Brain (organoid and tissue), 16 donors: ENCODE measurements at places on chromosomes 2 and 18.

GRCh38 chr2:60148716-60149115, 404.7 kb downstream of the BCL11A start:
- no peak for DNase-seq

GRCh38 chr2:219438453-219438852, 3.8 kb downstream of the SPEG start:
- DNase-seq: no peak

DNA sequence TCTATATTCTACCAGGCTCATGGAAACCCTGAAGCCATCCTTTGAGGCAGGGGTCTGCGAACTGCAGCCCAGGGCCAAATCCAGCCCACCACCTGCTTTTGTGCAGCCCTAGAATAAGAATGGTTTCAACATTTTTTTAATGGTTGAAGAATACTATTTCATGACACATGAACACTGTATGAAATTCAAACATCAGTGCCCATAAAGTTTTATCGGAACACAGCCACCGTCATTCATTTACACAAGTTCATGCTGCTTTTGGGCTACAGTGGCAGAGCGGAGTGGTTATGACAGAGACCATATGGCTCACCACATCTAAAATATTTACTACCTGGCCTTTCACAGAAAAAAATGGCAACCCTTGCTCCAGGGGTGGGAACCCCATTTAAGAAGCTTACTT, 124.2 kb upstream of the EPAS1 start:
- no peak for DNase-seq

- DNase-seq: no peak
Observed at GRCh38 chr2:95312543-95313201, 15.5 kb downstream of the KCNIP3 start.

DNA sequence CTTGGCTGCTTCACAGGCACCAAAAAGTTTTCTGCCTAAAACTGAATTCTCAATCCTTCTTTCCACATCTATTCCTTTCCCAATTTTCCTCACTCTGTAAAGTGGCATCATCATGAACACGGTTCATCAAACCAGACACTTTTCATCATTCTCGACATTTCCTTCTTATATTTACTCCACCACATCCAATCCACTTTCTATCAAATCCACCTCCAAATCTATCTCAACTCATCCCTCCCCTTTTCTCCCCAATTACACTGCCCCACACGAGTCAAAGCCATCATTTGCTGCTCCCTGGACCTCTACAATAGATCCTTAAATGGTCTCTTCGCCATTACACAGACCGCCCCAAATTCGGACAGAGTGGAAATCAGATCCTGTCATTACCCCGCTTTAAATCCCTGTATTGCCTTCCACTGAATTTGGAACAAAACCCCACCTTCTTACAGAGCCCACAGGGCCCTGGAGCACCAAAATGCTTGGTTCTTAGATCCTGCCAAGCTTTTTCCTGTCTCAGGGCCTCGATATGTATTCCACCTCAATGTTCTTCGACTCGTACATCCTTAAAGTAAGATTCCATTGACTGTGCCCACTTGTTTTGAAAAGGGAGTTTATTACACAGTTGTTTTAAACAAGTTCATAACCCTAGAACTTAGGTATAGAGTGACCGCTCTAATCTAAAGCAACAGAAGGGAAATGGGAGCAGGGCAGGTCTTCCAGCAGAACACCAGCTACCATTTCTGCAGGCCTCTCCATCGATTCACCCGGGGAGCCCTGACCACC, 856 bp downstream of the ACAA2 start:
- DNase-seq: peak; percentile 55

- no peak for DNase-seq
Observed at GRCh38 chr2:112152476-112153178, 14.4 kb downstream of the FBLN7 start.

GRCh38 chr2:23659773-23660172, 267.1 kb downstream of the ATAD2B start:
- DNase-seq: no peak

GRCh38 chr2:191878548-191879279, 31.8 kb upstream of the CAVIN2 start:
- no peak for DNase-seq

GRCh38 chr18:62588217-62588616, 65.4 kb downstream of the ZCCHC2 start:
- no peak for DNase-seq

DNA sequence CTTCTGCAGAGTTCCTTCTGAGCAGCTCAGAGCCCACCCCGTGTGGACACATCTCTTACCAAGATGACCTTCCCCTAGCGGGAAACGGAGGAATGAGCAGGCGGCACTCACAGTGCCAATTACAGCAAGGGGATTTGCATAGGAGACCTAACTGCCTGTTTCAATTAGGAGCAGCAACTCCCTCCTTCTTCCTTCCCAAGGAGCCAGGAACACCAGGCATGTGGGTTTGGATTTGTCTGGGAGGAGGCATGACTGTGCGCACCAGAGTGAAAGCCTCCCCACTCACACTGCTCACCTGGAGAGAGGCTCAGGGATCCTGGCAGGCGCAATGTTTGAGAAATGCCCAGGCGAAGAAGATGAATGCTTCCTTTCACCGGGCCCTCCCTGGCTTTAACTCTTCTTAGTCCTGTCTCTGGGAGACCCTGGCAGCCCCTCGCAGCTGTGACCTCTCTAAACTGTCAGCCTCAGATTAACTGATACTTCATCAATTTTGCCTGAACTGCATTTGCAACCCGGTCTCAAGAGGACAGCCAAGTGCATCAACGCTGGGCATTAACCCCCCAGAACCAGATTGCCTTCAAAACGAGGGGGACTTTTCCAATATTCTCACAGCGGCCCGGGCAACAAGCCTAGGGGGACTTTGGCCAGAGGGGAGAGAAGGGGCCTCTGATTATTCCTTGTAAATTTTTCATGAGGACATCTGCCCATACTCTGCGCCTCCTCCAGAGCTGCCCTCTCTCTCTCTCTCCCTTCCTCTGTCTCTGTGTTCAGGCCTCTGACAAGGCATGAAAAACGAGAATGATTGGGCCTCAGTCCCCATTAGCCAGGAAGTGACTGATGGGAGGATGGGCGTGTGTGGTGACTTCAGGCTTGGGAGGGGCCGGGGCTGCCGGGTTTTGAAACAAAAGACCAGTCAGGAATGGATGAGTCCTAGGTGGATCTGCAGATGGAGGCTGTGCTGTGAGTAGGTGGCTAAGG, 93.8 kb downstream of the CMPK2 start:
- DNase-seq: peak; percentile 95

- peak; percentile 42 for DNase-seq
Observed at GRCh38 chr2:195531754-195532153, 125.3 kb upstream of the SLC39A10 start.

- DNase-seq: peak; percentile 31
Observed at GRCh38 chr2:191247381-191248057, 2.3 kb downstream of the MYO1B start.

DNA sequence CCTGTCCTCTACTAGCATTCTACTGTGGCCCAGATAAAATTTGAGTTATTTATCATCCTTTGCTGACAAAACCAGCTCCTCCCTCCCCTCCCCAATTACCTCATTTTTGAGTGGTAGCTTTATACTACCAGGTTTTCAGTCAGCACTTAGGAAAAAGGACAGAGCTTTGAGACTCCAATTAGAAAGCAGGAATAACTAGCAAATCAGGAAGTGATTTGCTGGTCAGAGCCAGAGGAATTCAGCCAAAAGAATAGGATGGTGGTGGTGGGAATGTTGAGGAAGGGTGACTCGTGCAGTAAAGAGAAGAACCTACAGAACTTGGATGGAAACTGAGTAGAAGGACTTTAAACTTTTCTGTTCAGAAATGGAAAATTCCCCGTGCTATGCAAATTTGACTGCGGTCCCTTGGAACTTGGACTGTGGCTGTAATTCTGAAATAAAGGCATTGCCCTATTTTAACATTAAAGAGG, 3.7 kb downstream of the MYL12B start:
- DNase-seq: no peak

- DNase-seq: peak; percentile 38
Observed at GRCh38 chr2:165793779-165794535, at the start of gene GALNT3. Gene GALNT3, minus strand, starts transcription at chr2:165794247. Its CDS starts 23,547 bp downstream, at chr2:165770700.

DNA sequence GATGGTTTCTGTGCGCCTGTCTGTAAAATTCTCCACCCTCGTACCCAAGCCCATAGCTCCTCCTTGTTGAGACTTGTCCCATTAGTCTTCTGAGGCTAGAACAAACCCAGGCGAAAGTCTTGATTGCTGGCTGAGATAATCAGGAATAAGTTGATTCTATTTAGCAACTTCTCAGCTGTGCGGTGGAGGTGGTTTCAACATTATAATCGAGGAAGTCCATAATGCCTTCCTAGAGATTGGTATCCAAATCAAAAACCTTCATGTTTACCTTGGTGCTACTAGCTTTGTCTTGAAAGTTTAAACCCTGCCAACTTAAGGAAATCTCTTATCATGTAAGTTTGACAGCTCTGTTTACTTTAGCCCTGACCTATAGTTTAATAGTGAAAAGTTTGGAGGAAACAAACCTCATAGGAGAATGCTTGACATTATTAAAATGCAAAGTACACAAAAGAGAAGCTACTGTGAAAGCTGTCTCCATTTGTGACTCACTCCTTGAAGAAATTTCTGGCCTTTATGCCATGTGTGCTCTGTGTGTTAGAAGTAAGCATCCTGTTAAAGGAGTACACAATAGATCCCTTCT, 36.6 kb upstream of the DSC1 start:
- no peak for DNase-seq

- no peak for DNase-seq
Observed at GRCh38 chr2:10428355-10428754, 19.8 kb downstream of the ODC1 start.

GRCh38 chr18:50013363-50014138, 181.4 kb downstream of the MYO5B start:
- no peak for DNase-seq

DNA sequence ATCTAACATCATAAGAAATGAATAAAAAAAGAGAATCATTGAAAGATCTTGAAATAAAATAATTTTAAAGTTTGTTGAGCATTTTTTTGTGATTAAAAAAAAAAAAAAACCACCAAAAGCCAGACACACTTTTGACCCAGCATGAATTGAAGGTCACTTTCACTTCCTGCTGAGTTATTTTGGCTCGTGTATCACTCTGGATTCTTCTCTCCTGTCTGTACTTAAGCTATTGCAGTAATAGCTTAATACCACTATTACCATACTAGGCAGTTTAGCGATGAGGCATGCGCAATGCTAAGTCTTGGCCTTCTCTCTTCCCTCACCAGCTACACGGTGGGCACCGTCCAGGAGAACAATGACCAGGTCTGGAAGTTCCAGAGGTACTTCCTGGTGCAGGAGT, 54.5 kb upstream of the SPP2 start:
- DNase-seq: no peak

GRCh38 chr18:21129566-21130216, 18.1 kb upstream of the ROCK1 start:
- no peak for DNase-seq

- no peak for DNase-seq
Observed at GRCh38 chr2:127085317-127085681, 21.7 kb downstream of the BIN1 start.

- peak; percentile 77 for DNase-seq
Observed at GRCh38 chr18:77702686-77703085, 453.0 kb downstream of the GALR1 start.

GRCh38 chr2:234771980-234772732, 179.7 kb upstream of the SH3BP4 start:
- DNase-seq: no peak

GRCh38 chr2:177029501-177029900, 183.1 kb upstream of the HNRNPA3 start:
- no peak for DNase-seq

- no peak for DNase-seq
Observed at GRCh38 chr2:126586317-126586716, 69.6 kb upstream of the GYPC start.

DNA sequence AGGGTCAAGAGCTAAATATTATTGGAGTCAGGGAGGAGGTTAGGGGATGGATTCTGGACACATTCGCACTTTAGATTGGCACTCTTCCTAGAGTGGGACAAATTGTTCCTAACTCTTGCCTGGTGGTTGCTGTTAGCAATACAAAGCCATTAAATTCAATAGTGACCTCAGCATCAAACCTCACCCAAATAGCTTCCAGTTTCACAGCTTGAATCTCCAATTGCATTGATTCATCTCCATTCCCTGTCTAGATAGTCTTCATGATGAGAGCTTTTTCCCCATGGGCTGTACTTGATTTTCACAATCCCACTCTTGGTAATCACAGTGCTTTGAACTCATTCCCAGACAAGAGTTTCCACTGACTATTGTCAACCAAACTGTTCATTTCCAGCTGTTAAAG, 585.9 kb upstream of the SYT4 start:
- DNase-seq: no peak

- no peak for DNase-seq
Observed at GRCh38 chr18:49155410-49155809, 204.6 kb upstream of the SMAD7 start.

- no peak for DNase-seq
Observed at GRCh38 chr2:118670838-118671237, 176.6 kb downstream of the EN1 start.

GRCh38 chr2:146295080-146295670, 1549.7 kb upstream of the ACVR2A start:
- DNase-seq: no peak

GRCh38 chr2:216695401-216695821, at the start of gene IGFBP5:
Gene IGFBP5, minus strand, starts transcription at chr2:216695549. Its CDS starts 774 bp downstream, at chr2:216694775.
- DNase-seq: peak; percentile 85

DNA sequence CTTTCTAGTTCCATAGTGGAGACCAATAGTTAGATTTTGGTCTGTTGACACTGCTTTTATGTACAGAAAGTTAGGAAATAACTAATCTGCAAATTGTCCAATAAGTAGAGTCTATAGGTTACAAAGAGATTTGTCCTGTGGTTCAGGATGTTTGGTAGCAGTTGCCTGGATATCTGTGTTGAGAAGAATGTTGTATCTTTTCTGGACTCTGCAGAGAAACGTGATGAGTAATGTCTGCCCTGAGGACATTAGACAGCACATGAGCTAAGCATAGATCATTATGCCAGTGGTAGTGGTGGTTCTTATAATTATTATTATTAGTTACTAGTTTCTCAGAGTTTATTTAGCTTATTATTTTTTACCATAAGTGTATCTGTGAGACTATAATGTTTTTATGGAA, 65.8 kb downstream of the ANKRD62 start:
- DNase-seq: peak; percentile 2

- DNase-seq: peak; percentile 35
Observed at GRCh38 chr2:119753041-119753929, 6.4 kb upstream of the PTPN4 start.

DNA sequence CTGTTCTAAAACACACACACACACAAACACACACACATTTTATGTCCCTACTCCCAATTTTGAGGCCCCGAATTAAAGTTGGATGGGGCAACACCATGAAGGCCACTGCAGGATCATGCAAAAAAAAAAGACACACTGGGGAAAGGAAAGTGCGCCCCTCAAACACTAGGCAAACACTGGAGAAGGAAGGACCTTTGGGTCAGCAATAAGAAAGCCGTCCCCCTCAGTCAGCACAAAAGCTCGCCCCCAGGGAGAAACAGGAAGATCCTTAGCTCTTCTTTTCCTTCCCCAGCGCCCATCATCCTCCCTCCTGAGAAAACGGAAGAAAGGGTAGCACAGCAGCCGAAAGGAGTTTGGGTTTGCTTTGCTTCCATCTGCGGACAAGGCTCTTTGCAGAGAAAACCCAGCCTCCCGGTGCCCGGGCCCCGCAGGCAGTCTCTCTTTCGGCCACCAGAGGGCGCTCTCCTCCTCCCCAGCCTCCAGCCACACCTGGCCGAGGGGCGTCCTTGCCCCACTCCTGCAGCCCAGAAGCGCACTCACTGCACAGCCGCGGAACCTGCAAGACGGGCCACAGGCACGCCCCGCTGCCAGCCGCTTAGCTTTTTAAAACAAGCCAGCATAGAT, 248.5 kb downstream of the CDH20 start:
- DNase-seq: peak; percentile 87

GRCh38 chr18:26981360-26982082, 116.0 kb upstream of the AQP4 start:
- DNase-seq: no peak
